ENCODE measurements at places on chromosomes 2 and 18.

GRCh38 chr18:77482190-77483085, 232.8 kb downstream of the GALR1 start:
- H3K4me3 ChIP-seq, result no peak overlapping the region
- no peaks in the 10 kb centered on the region for H3K4me1 ChIP-seq
- DNase-seq, result no peak
- H3K27me3 ChIP-seq, result peaks cover 3% of the 10 kb centered on the region
- H3K27ac ChIP-seq, result no peak overlapping the region
- no peaks in the 10 kb centered on the region for H3K36me3 ChIP-seq

DNA sequence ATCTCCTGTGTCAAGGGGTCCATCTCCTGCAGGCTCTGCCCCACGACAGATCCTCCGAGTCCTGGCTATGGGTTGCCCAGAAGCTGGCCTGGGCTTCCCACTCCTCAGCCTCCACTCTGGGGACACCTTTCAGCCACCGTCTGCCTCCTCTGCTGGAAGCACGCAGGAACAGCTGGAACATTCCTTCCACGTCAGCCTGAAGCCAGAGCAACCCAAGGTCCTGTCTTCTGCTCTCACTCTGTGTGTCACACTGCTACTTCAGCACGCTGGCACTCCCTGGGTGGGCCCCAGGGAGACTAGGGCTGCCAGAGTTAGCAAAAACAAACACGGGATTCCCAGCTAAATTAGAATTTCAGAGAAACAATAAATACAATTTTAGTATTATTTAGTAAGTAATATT, 148.8 kb downstream of the HRH4 start:
- H3K27me3 ChIP-seq, result no peaks in the 10 kb centered on the region
- no peak for DNase-seq
- no peaks in the 10 kb centered on the region for H3K36me3 ChIP-seq
- no peaks in the 10 kb centered on the region for H3K4me1 ChIP-seq
- no peak overlapping the region for H3K27ac ChIP-seq
- no peak overlapping the region for H3K4me3 ChIP-seq

DNA sequence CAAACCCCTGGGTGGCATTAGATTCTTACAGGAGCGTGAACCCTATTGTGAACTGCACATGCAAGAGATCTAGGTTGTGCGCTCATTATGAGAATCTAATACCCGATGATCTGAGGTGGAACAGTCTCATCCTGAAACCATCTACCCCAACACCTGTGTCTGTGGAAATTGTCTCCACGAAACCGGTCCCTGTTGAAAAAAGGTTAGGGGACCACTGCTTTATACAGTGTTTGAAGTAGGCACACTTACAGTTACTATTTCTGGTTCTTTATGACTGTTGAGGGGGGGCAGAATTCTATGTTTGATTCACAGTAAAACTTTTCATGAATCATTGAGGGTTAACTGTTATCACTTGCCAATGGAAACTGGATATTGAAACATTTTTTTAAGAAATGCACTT, 72.0 kb downstream of the RIF1 start:
- H3K4me1 ChIP-seq, result no peaks in the 10 kb centered on the region
- no peaks in the 10 kb centered on the region for H3K36me3 ChIP-seq
- H3K27me3 ChIP-seq, result no peaks in the 10 kb centered on the region
- H3K27ac ChIP-seq, result no peak overlapping the region
- no peak overlapping the region for H3K4me3 ChIP-seq

- no peaks in the 10 kb centered on the region for H3K36me3 ChIP-seq
- no peak overlapping the region for H3K4me3 ChIP-seq
- H3K27me3 ChIP-seq, result peaks cover 4% of the 10 kb centered on the region
Observed at GRCh38 chr18:45566025-45566740, 49.1 kb upstream of the SLC14A2 start.

DNA sequence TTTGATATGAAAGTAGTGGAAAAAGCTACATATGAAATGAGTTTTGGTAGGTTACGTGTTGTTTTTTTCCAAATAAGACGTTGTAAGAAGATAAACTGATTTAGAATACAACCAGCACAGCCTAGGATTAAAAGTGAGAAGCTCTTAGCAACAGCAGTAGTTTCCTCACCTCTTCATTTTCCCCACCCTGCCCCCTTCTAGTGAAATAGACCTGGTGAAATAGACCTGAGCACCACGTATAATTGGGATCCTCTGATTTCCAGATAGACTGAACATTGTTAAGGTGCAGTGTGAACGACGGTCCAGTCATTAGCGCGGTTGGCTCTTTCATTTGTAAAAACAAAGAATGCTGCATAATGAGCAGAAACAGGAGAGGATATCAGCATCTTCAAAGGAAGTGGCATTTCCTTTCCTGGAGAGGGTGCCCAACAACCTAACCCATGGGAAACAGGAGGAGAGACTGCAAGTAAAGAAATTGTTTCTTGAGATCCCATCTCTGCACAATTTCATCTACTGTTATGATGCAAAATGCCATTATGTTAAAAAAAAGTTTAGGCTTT, 114.3 kb downstream of the FIGN start:
- no peak overlapping the region for H3K4me3 ChIP-seq
- H3K27ac ChIP-seq, result no peak overlapping the region
- DNase-seq, result no peak
- no peaks in the 10 kb centered on the region for H3K27me3 ChIP-seq
- H3K4me1 ChIP-seq, result no peaks in the 10 kb centered on the region

DNA sequence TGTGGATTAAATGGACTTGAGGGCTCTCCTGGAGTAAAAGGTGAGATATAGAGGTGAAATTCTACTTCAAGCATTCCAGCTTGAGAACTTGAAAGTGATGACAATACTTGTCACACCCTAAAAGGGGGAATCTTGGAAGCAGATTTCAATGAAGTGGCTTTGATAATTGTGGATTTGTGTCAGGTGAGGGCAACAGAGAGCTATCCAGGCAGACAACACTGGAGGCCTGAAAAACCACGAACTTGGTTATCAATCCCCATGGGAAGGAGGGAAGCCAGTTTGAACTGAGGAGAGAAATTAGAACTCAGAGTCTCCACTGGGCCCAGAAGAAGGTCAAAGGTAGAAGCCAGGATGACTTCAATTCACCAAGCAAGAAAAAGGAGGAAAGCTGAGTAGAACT, 263.9 kb downstream of the FIGN start:
- H3K4me3 ChIP-seq, result no peak overlapping the region
- no peaks in the 10 kb centered on the region for H3K27me3 ChIP-seq
- no peaks in the 10 kb centered on the region for H3K36me3 ChIP-seq
- no peak for DNase-seq
- no peaks in the 10 kb centered on the region for H3K4me1 ChIP-seq
- H3K27ac ChIP-seq, result no peak overlapping the region

DNA sequence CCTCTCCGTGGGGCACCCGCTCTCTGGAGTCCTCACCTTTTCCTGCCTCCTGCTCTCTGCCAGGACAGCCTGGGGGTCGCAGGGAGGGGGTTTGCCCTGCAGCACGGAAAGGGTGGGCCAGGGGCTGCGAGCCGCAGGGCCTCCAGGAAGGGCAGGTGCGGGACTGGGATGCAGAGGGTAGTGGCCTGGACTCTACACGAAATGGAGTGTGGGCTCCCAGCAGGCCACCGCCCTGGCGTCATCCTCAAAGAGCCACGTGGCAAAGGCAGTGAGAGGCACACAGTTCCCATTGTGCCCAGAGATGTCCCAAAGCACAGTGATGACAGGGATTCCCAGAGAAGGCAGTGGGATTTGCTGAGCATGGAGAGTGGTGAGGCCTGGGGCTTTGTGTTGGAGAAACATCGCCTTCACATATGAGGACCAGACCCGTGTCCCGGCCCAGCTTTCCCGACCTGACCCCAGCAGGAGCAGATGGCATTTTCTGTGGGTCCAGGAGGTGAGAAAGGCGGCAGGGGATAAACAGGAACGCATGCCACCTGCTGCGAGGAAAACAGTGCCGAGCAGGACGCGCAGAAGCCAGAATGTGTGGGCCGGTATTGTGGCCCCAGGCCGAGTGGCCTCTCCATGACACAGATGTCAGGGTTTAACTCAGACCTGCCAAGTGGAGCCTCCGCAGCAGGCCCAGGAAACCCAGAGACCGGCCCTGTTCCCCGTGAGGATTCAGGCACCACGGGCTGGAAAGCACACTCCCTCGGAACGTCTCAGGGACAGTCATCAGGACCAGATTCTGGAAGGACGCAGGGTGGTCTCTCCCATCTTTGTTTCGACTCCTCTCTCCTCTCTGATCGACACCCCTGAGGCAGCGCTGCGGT, 855.5 kb upstream of the SALL3 start:
- no peaks in the 10 kb centered on the region for H3K4me1 ChIP-seq
- H3K27me3 ChIP-seq, result no peaks in the 10 kb centered on the region
- no peak overlapping the region for H3K4me3 ChIP-seq
- H3K36me3 ChIP-seq, result no peaks in the 10 kb centered on the region
- no peak overlapping the region for H3K27ac ChIP-seq

DNA sequence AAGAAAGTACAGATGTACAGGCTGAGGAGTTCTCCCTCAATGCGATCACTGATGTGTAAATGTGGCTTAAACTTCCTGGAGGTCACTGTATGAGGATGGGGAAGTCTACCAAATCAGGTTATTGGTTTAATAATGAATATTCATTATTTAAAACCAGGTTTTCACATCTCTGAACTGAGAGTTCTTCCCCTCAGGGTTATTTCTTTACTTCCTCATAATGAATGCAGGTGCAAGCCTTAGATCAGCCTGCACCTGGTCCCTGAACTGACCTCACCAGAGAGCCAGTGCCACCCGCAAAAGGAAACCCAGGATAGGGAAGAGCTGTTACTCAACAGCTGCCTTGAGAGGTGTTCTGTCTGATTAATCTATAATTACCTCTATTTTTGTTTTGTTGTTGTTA, 369.0 kb downstream of the EPHA4 start:
- DNase-seq, result no peak
- H3K36me3 ChIP-seq, result no peaks in the 10 kb centered on the region
- H3K27ac ChIP-seq, result no peak overlapping the region
- no peak overlapping the region for H3K4me3 ChIP-seq

DNA sequence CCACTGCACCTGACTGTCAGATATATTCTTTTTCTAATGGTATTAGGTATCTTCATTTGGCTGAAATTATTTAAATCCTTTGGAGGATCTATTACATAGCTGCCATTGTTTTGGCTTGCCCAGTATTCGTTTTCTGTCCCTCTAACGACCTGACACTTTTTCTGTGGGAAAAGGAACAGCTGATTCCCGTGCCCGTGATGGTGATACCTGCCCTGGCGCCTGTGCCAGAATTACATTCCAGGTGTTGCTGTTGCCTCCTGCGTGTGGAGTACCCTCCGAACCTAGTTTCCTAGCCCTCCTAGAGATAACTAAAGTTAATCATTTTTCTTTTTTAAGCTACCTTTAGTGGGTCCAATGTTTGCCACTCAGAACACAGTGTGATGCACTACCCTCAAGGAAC, 14.0 kb downstream of the HOXD1 start:
- H3K4me3 ChIP-seq, result no peak overlapping the region
- no peaks in the 10 kb centered on the region for H3K4me1 ChIP-seq
- H3K36me3 ChIP-seq, result no peaks in the 10 kb centered on the region
- no peak overlapping the region for H3K27ac ChIP-seq
- DNase-seq, result no peak
- peaks cover 4% of the 10 kb centered on the region for H3K27me3 ChIP-seq

GRCh38 chr2:183666031-183666430, 541.8 kb downstream of the NUP35 start:
- no peak overlapping the region for H3K27ac ChIP-seq
- H3K4me1 ChIP-seq, result no peaks in the 10 kb centered on the region
- no peak for DNase-seq

GRCh38 chr2:238106339-238106697, 6.2 kb downstream of the ESPNL start:
- no peaks in the 10 kb centered on the region for H3K36me3 ChIP-seq
- DNase-seq, result no peak

DNA sequence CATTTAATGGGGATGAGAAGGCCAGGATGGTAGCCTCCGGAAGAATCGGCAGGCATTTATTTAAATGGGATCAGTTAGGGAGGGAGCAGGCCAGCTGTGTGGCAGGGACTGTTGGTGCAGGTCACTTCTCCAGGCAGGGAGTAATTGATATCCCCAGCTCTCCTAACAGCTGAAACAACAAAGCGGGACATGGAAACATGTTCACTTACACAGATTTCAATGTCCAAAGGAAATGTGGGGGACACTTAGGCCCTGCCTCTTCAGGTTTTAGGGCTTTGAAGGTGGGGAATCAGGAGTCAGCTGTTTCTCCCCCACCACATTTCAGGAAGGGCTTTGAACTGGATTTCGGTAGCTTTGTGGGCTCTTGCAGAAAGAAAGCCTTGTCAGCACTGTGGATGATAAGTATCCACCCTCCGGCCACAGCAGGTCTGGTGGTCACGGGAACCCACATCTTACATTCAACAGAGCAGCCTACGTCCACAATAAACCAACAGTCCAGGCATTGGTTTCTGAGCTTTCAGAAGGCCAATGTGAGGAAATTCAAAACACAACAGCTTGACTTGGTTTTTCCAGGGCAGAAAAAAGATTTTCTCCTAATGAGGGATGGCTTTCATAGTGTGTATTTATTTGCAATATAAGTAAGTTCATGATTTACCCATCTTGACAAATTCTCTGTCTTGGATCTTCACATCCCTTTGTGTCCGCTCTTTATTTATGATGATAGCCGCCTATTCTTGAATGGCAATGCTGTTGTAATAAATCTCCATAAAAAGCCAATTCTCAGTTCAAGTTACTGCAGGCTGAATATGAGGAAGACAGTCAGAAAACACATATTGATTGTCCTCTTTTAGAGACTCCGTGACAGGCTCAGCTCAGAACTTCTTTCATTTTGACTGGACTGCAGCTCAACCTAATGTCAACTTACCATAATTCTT, 96.6 kb upstream of the NRP2 start:
- H3K4me3 ChIP-seq, result no peak overlapping the region
- no peaks in the 10 kb centered on the region for H3K27me3 ChIP-seq
- no peaks in the 10 kb centered on the region for H3K4me1 ChIP-seq
- no peak for DNase-seq
